ENCODE measurements at places on chromosomes 3 and 15.
A peak's percentile ranks its signal among the peaks of the same experiment; 100 is the strongest.

GRCh38 chr15:49187549-49188245 is 17.6 kb downstream of the GALK2 start:
- peaks cover 15% of the 10 kb centered on the region for H3K36me3 ChIP-seq
- DNase-seq, result no peak
- H3K4me1 ChIP-seq, result peaks cover 46% of the 10 kb centered on the region
- no peak overlapping the region for H3K27ac ChIP-seq
- H3K27me3 ChIP-seq, result no peaks in the 10 kb centered on the region

DNA sequence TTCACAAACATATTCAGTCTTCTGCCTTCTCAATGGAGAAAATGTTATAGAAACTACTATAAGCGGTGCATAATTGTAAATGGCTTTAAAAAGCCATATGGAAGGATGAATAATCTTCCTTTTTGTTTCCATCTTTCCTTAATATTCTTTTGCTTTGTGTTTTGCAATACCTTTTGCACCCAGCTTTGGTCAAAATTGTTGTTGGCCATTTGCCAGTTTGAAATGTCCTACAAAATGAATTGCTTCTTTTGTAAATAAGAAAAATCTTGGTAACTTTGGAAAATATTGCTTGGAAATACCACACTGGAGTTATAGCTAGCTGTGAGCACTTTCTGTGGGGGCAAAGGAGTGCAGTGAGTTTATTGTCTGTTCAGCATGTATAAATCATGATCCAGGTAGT is 93.5 kb upstream of the NR2F2 start:
- H3K4me1 ChIP-seq, result no peaks in the 10 kb centered on the region
- no peak overlapping the region for H3K4me3 ChIP-seq
- H3K36me3 ChIP-seq, result no peaks in the 10 kb centered on the region
- no peak for DNase-seq
- H3K27me3 ChIP-seq, result no peaks in the 10 kb centered on the region

- H3K27ac ChIP-seq, result peak overlapping the region; percentile 70
- DNase-seq, result no peak
- peaks cover 22% of the 10 kb centered on the region for H3K4me1 ChIP-seq
- H3K36me3 ChIP-seq, result no peaks in the 10 kb centered on the region
Observed at GRCh38 chr3:72100080-72100511, 315.1 kb upstream of the PROK2 start.

DNA sequence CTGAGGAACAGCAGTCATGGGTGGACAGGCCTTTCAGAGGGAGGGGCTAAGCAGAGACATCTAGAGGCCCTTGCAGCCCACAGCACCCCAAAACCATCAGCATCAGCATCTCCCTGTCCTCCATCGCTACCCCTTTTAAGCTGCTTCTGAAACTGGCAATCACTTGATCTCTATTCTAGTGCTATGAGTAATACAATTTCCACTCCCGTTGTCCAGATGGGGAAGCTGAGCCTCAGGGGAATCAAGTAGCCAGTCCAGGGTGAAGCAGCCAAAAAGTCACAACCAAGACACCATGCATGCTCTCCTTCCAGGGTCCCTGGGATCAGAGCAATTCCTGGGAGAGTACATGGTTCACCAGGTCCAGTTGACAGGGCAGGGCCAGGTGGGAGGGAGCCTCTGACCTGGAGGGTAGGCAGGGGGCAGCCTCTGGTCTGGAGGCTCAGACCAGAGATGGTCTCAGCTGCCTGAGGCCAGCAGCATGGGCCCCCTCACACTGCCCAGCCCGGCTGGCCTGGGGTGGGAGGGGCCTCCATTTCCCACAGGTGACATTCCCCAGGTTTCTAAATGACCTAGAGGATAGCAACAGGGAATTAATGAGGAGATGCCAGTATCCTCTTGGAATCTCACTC is 30.0 kb downstream of the KLHL25 start:
- no peak overlapping the region for H3K27ac ChIP-seq
- H3K4me3 ChIP-seq, result no peak overlapping the region
- H3K4me1 ChIP-seq, result peaks cover 5% of the 10 kb centered on the region
- no peaks in the 10 kb centered on the region for H3K36me3 ChIP-seq
- DNase-seq, result no peak

DNA sequence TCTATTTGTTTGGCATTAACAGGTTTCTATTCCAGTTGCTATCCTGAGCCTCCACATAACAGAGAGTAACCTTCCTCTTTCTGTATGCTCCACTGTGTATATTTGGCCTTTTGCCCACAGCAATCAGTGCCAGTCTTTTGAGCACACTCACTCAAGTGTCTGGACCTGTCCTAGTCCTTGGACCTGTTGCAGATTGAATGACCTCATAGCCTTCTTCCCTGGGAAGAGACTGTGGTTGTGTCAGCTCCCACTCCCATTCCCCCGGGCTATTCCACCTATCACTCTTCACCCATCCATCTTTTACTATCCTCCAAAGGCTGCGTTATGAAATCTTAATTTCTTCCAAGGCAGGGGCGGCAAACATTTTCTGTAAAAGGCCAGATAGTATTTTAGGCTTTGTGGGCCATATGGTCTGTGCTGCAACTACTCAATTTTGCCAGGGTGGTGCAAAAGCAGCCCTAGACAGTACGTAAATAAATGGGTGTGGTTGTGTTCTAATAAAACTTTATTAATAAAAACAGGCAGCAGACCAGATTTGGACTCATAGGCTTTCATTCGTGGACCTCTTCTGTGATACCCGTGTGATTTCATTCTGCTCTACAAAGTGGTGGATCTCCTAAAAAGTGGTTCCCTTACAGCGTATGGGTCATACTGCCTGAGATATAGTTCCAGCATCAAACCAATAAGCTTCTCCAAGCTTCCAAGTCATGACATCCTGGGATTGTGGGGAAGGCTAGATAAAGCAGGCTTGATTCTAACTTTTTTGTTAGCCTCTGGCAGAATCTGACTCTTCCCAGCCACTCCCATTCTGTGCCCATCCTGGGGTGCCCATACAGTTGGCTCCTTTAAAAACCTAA is 57.4 kb downstream of the CDAN1 start:
- DNase-seq, result no peak
- H3K4me3 ChIP-seq, result no peak overlapping the region
- peaks cover 1% of the 10 kb centered on the region for H3K36me3 ChIP-seq
- peaks cover 7% of the 10 kb centered on the region for H3K4me1 ChIP-seq
- H3K27ac ChIP-seq, result no peak overlapping the region
- H3K27me3 ChIP-seq, result no peaks in the 10 kb centered on the region

DNA sequence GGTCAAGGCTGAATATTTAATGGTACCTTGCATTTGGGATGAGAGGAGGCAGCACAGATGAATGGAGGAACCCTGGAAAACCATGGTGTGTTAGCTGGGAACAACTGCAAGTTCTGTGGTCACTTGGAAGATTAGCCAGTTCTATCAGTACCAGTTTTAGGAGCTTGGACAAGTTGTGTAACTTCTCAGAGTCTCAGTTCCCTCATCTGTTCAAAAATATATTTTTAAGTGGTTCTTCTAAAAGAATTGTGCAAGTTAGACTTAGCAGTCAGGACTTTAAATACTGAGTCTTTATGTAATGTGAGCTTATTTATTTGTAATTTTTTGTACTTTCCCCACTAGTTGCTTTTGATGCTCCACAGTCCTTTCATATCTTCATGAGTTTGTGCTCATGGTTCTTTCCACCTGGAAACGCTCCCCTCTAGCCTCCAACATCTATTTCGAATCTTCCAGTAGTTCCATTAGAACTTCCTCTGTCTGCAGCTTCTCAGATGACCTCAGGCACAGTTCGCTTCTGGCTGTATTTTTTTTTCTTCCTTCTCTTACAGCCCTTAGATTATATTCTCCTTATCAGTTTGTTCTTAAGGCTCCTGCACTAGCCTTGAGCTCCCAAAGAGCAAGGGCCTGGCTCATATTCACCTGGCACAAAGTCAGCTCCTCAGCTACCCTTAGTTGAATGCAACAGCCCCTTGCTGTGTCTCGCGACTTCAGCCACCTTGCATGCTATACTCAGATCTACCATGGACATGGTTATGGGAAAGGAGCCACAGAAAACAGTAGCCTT is 27.1 kb downstream of the ITPR1 start:
- H3K36me3 ChIP-seq, result peaks cover 12% of the 10 kb centered on the region
- H3K4me3 ChIP-seq, result no peak overlapping the region
- no peak for DNase-seq
- no peak overlapping the region for H3K27ac ChIP-seq
- H3K4me1 ChIP-seq, result peaks cover 28% of the 10 kb centered on the region

DNA sequence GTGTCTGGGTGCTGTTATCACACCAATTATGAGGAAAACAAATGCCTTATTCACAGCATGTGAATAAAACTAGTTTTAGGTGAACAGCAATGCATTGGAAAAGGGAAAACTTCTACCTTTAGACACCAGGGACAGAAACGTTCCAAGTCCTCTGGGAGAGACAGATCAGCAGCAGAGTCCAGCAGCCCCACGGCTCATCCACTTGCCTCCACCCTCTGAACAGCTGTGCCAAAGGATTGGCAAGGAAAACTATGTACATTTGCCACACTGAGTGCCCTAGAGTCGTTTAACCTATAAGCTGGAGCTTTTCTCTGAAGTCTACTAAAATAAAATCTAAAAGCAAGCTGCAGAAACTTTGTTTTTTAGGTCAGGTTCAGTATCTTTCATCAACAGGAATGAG is 107.7 kb upstream of the EIF1B start:
- no peak overlapping the region for H3K4me3 ChIP-seq
- no peak for DNase-seq
- H3K36me3 ChIP-seq, result no peaks in the 10 kb centered on the region
- no peak overlapping the region for H3K27ac ChIP-seq
- H3K4me1 ChIP-seq, result peaks cover 3% of the 10 kb centered on the region

- H3K4me3 ChIP-seq, result no peak overlapping the region
- no peaks in the 10 kb centered on the region for H3K4me1 ChIP-seq
- no peak for DNase-seq
- no peak overlapping the region for H3K27ac ChIP-seq
- no peaks in the 10 kb centered on the region for H3K36me3 ChIP-seq
Observed at GRCh38 chr3:63353383-63353782, 75.3 kb downstream of the SYNPR start.

DNA sequence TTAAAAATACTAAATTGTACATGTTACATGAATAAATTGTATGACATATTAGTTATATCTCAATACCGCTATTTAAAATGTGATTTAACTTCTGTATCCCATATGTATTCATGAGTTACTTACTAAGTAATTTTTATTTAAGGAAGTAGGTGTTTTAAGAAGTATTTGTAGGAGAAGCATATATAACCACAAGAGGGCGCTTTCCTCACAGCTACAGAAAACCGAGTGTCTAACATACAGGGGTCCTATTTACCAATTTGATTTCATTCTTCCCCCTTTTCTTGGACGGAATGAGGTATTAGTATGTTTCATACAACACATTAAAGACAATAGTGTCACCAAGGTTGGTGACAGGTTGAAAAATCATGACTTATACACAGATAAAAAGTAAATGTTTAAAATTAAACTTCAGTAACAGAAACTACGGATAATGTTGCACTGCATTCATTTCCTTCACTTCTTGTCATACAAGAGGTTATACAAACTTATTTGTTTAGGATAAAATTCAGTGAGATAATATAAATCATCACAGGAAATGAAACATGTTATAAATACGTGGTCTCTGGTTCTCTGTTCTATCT is 253.6 kb downstream of the MAGI1 start:
- H3K4me1 ChIP-seq, result no peaks in the 10 kb centered on the region
- H3K36me3 ChIP-seq, result no peaks in the 10 kb centered on the region
- DNase-seq, result no peak
- H3K27me3 ChIP-seq, result no peaks in the 10 kb centered on the region
- H3K4me3 ChIP-seq, result no peak overlapping the region

DNA sequence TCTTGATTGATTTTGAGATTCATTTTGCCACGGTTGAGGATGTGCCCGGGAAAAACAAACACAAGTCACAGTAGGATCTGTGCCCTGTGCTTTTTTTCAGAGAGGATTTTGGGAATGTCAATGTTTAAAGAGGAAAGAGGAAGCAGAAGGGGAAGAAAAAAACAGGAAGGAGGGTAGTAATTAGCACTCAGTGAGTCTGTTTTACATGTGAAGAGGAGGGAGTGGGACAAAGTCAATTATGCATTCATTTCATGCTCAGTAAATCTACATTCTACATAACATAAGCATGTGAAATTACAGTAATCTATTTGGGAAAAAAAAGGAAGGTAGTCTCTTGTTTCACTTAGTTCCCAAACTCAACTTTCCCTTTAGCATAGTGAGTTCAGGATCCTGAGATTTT is 18.3 kb upstream of the CD200 start:
- no peak overlapping the region for H3K4me3 ChIP-seq
- H3K27ac ChIP-seq, result no peak overlapping the region
- peaks cover 2% of the 10 kb centered on the region for H3K36me3 ChIP-seq

GRCh38 chr3:16439163-16439847 is 74.2 kb downstream of the RFTN1 start:
- no peak overlapping the region for H3K27ac ChIP-seq
- DNase-seq, result no peak
- H3K36me3 ChIP-seq, result peaks cover 6% of the 10 kb centered on the region
- no peak overlapping the region for H3K4me3 ChIP-seq

- H3K4me3 ChIP-seq, result no peak overlapping the region
- H3K27ac ChIP-seq, result no peak overlapping the region
- DNase-seq, result no peak
- no peaks in the 10 kb centered on the region for H3K27me3 ChIP-seq
- no peaks in the 10 kb centered on the region for H3K36me3 ChIP-seq
Observed at GRCh38 chr3:50166620-50167019, 11.5 kb downstream of the SEMA3F start.

GRCh38 chr3:152457500-152458375 is 189.0 kb downstream of the MBNL1 start:
- H3K4me3 ChIP-seq, result no peak overlapping the region
- peaks cover 33% of the 10 kb centered on the region for H3K36me3 ChIP-seq

DNA sequence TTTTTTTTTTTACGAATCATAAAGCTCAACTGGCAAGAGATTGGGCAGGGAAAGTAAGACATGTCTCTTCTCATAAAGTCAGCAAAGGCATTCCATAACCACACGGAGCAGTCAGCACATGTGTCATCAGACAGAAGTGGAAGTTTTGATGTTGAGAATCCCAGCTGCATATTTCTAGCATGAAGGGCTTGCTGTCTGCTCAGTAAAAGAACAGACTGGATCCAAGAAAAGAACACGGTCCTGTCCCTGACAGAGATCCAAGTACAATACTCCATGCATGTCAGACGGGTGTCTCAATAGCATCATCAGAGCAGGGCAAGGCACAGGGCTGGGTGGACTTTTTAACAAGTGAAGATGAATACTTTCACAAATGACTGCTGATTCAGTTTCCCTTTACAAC is 38.2 kb downstream of the ABI3BP start:
- no peak overlapping the region for H3K4me3 ChIP-seq
- H3K4me1 ChIP-seq, result no peaks in the 10 kb centered on the region
- no peak for DNase-seq
- H3K27ac ChIP-seq, result no peak overlapping the region
- no peaks in the 10 kb centered on the region for H3K27me3 ChIP-seq

GRCh38 chr3:185200639-185201038 is 47.8 kb upstream of the C3orf70 start:
- H3K36me3 ChIP-seq, result no peaks in the 10 kb centered on the region
- H3K4me3 ChIP-seq, result no peak overlapping the region
- H3K27me3 ChIP-seq, result no peaks in the 10 kb centered on the region
- DNase-seq, result no peak

DNA sequence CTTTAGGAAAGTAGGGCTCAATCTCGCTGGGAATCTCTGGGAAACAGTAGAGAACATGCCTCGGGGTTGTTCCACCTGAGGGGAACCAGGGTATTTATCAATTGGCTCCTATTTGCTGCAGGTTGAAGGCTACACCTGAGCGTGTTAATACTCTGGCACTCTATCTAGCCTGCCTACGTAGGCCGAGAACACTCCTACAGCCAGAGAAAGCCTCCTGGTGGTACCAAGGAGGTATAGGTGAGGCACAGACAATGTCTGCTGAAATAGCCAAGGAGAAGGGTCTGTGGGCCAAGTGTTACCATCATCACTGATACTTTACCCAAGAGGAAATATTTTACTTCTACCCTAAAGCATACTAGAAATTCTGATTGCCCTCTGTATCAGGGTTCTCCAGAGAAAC is 341.0 kb upstream of the UBE2E2 start:
- no peak overlapping the region for H3K27ac ChIP-seq
- H3K4me3 ChIP-seq, result no peak overlapping the region
- H3K27me3 ChIP-seq, result no peaks in the 10 kb centered on the region
- H3K36me3 ChIP-seq, result no peaks in the 10 kb centered on the region
